ENCODE measurements at places on chromosomes 5 and 9.

DNA sequence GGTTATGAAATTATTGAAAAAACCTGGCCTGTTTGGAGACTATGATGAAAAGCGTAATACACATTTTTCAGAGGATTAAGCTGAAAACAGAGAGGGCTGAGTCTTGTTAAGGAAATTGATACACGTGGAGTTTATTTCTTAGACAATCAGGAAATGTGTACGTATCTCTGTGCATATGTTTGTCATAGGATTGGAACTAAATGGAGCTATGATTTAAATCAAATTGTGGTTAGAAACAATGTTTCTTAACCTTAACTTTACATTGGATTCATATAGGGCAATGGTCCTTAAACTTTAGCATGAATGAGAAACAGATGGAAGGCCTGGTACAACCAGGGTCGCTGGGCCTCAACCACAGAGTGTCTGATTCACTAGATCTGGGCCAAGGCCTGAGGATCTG, 451.6 kb downstream of the CDH18 start:
- no peak for DNase-seq

DNA sequence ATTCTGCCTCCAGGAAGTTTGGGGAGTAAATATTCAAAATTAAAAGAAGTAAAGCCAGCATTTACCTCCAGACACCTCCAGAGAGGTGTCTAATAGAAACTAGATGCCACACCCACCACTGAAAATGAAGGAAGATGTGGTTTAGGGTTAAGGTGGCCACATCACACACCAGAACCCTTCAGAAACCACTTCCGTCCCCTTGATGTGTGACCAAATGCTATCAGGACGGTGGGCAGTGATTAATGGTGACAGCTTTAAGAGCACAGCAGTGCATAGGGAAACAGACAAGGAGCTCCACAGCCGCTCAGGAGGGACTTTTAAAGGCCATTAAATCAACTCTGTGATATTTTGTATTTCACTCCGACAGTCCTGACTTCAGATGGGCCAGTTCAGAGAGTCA, 295.2 kb downstream of the BRINP1 start:
- no peak for DNase-seq

DNA sequence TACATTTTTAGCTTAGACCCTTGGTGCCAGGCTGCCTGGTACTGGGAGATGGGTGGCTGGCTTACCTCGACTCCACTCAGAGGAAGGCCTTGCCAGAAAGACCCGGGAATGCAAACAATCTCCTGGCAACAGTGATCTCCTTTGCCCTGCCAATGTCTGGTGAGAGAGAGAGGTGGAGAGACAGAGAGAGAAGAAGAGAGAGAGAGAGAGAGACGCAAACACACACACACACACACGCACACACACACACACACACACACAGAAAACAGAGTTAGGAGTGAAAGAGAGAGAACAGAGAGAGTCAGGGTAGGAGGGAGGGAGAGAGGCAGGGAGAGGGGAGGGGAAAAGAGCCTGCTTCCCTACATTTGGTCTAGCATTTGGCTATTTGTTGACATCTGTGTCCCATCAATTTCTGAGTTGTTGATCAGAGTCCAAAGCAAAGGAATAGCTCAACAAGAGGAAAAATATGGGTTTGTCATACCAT, 181.6 kb upstream of the MAP1B start:
- no peak for DNase-seq

DNA sequence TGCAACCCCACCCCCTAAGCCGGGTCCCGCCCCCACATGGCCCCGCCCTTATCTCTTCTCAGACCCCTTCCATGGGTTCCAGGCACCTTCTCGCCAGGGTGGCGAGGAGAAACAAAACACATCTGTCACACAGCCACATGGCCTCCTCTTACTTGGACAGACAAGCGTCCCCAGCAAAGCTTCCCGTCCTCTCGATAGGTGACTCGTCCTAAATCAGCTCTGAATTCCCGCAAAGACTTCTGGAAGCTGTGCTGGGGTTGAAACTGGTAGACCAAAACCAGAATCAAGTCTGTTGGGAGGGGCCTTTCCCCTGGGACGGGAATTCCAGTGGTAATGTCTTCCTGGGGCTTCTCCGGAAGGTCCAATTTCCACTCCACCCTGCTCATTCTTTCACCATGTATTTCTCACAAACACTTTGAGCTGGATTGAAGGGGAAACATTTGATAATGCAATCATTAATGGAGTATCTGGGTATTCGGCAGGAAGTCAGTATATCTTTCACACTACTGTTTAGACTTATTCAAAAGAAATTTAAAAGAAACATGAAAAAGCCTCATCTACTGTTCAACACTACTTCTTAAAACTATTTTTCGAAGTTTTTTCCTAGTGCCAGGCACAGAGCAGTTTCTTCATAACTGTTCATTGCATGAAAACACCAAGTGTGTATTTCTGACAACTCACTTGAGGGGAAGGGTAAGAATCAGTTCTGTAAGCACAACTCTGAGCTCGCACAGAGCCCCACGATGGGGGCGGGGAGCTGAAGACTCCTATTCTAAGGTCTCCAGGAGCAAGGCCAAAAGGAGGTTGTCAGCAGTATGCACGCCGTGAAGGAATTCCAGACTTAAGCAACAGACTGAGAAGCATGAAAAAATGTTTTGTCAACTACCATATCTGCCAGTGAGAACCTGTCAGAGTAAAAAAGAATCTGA, 644 bp upstream of the CTNNAL1 start:
- DNase-seq, result no peak

DNA sequence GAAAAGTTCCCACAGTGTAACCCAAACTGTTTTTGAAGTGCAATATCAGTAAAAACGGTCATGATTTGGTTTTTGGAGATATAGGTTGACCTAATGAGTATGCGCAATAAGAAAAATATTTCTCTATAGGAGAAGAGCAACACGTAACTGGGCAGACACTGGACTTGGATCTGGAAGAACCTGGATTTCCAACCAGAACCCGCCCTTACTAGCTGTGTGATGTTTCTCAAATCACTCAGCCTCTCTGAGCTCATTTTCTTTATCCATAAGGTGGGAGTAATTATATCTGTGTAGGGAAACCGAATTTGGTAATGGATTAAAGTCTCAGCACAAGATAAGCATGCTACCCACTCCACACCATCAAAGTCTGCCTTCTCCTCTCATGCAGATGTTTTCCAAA, 169.1 kb downstream of the COL23A1 start:
- no peak for DNase-seq
